Esophagus mucosa (tissue), 1 donor: ENCODE measurements at places on chromosomes 7 and 10.

DNA sequence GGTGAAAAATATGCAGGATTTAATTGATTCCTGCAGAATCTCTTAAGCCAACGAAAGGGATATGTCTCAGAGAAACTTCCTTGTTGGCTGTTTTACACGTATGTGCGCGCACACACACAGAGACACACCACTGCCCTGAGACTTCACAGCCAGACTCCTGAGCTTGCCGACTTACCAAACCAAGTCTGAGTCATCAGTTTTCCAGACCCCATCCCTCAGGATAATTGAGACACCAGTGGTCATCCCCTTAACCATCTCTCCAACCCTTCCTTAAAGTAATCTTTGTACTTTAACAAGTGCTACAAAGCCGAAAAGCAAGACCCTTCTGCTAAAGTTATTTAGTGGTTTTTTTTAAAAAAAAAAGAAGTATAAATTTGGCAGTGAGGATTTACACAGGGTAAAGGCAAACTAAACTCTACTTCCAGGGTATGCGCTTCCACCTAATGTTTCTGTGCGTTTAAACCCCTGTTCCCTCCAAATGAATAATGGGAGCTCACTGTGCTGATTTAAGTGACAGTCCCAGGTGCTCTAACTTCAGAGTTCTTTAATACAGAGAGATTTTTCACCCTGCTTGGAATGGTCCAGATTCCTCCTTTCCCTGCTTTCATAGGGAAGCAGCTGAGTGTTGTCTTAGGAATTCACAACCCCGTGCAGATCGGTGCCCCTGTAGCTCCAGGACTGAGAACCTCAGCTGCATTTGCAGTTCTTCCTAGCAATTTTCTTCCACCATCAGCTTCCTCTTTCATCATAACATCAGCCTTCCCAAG, 198.5 kb downstream of the INHBA start:
- no peak for ATAC-seq

DNA sequence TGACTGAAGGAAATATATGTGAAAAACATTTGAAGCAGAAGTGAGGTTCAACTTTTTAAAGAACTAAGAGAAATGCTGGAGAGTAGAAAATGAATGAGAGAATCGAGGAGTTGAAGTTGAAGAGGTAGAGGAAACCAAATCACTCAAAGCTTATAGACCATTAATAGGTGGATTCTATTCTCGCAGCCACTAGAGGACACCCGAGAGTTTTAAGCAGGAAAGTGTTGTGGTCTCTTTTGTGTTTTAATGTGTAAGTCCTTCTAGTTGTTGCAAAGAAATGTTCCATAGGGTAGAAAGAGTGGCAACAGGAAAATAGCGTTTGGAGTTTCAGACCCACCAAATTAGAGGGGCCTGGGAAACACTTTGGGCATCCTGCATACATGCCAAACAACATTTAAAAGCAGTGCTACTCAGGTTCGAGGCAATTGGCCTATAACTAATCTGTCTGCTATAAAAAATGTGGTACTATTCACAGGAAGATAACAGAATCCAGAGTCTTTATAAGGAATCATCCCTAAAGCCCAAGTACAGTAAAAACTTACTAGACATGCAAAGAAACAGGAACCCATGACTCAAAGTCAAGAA, 75.3 kb upstream of the TAS2R16 start:
- no peak for ATAC-seq

DNA sequence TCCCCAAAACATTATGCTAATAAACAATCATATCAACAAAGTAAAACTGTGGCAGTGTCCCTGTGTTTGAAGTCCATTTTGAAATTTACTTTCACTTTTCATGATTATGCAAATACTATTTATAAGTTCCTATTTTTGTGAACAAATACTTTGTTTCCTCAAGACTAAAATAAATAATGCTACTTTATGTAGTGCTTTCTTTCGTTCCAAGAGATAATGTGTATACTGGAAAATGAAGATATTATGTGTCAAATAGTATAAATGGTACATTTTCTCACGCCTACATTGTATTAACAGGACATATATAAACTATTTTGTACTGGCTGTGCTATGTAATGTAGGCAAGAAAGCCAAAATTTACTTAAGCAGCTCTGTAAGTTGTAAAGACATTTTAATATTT, 136.3 kb downstream of the MALRD1 start:
- no peak for ATAC-seq

DNA sequence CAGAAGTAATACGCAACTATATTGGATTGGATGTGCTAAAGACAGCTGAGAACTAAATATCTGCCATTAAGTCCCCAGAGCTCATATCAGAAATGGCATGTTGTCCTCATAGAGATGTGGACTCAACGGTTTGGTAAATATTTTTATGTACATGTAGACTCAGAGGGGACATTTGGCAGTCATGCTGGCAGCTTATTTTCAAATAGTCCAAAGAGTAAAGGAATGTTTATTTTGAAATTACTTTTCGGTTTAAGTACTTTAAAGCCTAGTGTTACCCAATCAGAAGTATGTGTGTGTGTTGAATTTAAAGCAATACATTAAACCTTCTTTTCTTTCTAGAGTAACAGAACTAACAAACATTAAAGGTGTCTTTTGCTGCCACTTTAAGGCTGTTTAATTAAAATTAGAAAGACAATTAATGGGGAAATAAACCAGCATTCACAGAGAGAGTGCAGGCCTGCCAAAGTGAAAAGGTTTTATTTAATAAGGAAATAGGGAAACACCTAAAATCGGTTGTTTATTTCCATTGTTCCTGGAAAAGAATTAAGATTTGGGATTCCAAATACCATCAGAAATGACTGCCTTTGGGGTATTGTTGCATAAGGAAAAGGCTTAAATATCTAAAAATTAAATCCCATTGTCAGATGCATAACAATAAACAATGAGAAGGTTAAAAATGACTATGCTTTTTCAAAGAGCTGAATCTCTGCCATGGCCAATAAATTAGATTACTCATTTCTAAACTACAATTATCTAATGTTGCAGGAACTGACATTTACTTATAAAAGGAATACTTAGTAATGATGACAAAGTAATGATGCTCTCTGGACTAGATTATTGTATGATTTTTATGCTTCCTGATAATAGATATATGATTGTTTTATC, 113.4 kb upstream of the AHR start:
- ATAC-seq, result no peak

- no peak for ATAC-seq
These were observed 1202.5 kb downstream of the DNAJB9 start for GRCh38 chr7:109772161-109772560.
